ENCODE measurements at places on chromosomes 4 and X. TPM values are rescaled to one million over a fixed set of nuclear protein-coding genes. Genes with fewer than 3 reads are reported as not detected.

GRCh38 chr4:157806184-157806583 is 366.6 kb downstream of the GASK1B start:
- DNase-seq = no peak

GRCh38 chr4:124032035-124032434 is 635.4 kb downstream of the SPRY1 start:
- no peak for DNase-seq

- no peak for DNase-seq
Observed at GRCh38 chr4:98181809-98182208, 38.5 kb upstream of the STPG2 start.

The HTATSF1 gene
- 37.8 TPM for total RNA-seq

The GATA1 gene
- total RNA-seq = not detected

The DCAF12L2 gene
- total RNA-seq = 2.4 TPM

All from posterior vena cava (tissue), 2 donors.